ENCODE measurements at places on chromosomes 6 and 20.

DNA sequence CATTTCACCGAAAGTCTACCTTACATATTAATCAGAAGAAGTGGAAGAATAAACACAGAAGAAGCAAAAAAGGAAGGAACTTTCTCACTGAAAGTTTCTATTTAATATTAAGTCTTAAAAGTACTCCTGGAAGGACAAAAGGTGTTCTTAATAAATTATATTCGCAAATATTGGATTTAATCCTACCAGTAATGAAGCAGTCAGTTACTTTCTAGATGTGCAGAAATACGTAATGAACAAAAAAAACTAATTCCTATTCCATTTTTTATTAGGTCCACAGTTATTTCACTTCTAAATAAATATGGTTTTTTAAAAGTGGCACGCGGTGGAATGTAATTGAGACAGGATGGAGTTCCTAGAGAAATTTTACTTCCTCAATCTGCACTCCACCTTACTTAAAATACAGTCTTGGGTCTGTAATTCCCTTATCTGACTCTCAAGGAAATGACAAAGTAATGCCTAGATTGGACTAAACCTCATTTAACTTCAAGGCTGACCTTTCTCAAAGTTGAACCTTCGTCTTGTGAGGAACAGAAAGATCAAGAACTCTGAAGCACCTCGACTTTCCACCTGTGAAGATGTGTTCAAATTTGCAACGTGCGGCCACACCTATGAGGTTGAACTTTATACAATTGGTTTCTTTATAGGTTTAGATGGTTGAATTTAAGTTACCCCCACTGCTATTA is 1.1 kb upstream of the TRAM2 start:
- DNase-seq = no peak

GRCh38 chr6:71347119-71347518 is 58.5 kb downstream of the OGFRL1 start:
- no peak for DNase-seq

GRCh38 chr6:35725721-35726438 is 11.0 kb upstream of the ARMC12 start:
- DNase-seq = no peak

- no peak for DNase-seq
Measured at GRCh38 chr6:44779130-44779826, 391.8 kb downstream of the CDC5L start.

- no peak for DNase-seq
Measured at GRCh38 chr6:151294561-151295101, 54.9 kb downstream of the AKAP12 start.

- DNase-seq = peak; percentile 72
Measured at GRCh38 chr6:166308769-166309589, 787 bp upstream of the PRR18 start.

- no peak for DNase-seq
Measured at GRCh38 chr6:161660666-161661571, 387.1 kb upstream of the AGPAT4 start.

DNA sequence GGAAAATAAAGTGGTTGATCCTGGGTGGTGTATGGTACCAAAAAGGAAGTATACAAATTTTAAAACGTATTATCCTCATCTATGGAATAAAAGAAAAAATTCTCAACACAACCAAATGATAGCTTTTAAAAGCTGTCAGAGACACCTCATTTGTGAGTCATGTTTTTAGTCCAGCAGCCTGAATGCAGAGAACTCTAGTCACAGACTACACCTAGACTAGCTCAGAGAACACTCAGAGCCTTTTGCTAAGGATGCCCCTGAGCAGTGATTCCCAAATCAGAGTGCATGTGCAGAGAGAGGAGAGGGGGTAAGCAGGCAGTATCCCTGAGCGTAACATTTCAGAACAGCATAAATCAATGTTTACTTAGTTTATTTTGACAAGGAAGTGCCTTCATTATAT is 809.3 kb downstream of the HACE1 start:
- no peak for DNase-seq

GRCh38 chr6:150186129-150186898 is 43.5 kb downstream of the PPP1R14C start:
- no peak for DNase-seq

- DNase-seq = no peak
Measured at GRCh38 chr20:9114709-9115108, 45.8 kb downstream of the PLCB4 start.

- DNase-seq = no peak
Measured at GRCh38 chr20:32064667-32065066, 12.6 kb downstream of the HCK start.

DNA sequence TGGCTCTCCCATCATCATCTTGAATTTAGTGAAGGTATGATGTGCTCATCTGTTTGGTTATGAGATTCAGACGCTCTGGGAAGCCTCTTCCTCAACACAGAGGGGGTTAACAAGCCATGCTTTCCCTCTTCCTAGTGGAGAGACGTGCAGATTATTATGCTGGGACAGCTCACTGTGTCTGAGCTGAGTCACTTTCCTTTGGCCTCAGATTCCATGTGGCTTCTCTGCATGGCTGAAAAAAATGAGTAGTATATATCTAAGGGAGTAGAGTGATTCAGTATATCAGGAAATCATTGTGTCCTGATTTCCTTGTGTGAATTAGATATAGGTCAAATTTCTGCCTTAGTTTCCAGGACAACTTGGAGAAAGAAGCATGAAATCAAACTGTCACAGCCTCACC is 52.6 kb downstream of the FIG4 start:
- DNase-seq = no peak

DNA sequence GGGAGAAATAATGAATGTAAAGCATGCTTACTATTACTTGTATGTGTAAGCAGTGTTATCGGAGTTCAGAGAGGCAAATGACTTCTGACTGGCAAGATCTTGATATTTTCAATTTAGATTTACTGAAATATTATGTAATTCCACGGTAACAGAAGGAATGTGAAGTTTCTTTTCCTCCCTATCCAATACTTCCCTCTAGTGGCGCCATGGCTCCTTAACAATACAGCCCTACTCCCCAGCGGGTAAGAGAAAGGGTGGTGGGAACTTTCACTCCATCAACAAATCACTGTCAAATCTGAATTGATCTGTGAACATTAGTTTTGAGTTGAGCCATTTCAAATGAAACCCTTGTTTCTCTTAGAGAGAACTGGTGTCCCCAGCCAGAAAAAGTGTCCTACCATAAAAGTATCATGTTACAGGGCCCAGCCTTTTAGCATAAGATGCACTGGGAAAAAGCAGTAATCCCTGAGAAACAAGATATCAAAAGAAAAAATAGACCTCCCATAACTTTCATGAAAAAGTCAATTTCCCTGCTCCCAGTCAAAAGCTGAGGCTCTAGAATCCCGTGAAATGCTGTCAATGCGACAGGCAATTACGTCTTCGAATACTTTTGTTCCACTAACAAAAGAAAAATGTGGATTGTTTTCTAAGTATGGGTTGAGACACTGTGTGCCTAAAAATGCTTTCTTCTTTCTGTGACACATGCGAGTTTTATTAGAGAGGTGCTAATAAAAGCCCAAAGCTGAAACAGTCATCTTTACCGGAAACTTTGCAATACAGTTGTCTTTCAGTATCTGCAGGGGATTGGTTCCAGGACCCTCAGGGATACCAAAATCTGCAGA is 12.9 kb downstream of the COX7A2 start:
- no peak for DNase-seq

DNA sequence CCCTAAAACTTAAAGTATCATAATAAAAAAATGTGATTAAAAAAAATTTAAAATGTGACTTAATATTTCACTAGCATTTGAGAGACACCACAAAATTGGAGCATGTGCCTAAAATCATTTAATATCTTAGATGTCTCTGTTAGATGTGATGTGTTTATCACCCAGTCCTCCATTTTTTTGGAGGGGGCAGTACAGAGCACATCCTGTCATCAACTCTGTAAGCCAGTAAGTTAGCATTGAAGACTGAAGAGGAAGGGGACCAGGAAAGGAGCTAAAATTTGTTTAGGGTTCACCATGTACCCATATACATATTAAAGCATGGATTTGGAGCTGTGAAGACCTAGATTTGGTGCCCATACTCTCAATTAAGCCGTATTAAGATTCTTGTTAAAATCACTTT is 30.7 kb upstream of the ADIG start:
- no peak for DNase-seq

GRCh38 chr20:41510847-41511450 is 107.2 kb downstream of the CHD6 start:
- no peak for DNase-seq

GRCh38 chr20:33875055-33875454 is 63.9 kb downstream of the CHMP4B start:
- DNase-seq = no peak

DNA sequence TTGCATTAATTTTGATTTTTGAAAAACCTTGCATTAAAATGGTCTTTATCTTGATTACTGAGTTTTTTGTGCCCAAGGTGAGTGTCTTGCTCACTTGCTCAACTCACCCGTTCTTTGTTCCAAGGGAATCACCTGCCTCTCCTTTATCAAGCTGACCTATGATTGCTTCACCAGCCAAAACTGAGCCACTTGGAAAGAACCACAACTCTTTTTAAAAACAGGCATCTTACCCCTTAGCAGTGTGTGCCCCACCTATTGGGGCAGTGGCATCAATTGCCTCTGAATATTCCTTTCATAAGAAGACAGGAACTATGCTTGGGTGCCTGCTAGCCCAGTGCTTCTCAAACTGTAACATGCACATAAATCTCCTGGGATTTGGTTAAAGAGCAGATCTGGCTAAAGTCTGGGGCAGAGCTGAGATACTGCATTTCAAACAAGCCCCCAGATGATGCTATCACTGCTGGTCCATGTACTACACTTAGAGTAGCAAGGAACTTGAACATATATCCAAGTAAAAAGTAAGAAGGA is 3.3 kb upstream of the STK38 start:
- no peak for DNase-seq

- DNase-seq = no peak
Measured at GRCh38 chr6:116108836-116109235, 8.2 kb downstream of the NT5DC1 start.

GRCh38 chr20:58145506-58146080 is 82.9 kb downstream of the ANKRD60 start:
- no peak for DNase-seq

- DNase-seq = no peak
Measured at GRCh38 chr6:150800674-150801314, 64.7 kb upstream of the MTHFD1L start.

DNA sequence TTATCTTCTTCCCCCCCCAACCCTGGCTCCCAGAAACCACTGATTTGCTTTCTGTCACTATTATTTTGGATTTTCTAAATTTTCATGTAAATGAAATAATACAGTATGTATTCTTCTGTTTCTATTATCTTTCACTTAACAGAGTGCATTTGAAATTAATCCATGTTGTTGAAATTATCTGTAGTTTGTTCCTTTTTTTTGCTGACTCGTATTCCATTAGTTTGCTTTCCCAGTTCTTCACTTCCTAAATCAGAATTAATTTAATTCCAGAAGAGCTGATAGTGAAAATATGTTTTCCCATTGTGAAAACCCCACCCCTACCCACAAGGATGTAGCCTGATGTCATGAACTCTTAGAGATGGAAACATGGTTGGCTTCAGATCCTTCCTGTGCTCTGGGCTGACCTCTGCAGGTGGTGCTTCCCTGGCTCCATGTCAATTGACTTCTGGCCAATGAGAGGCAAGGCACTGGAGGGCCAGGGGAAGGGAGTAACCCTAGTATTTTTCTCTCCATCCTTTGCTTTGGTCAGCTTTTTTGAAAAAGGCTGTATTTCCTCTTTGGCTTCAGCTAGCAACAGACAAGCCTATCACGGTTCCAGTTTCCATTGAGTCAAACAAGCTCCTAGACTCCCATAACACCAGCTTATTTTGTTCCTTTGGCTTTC is 244.4 kb upstream of the HSF2 start:
- DNase-seq = no peak

GRCh38 chr6:132483779-132484679 is 28.9 kb downstream of the STX7 start:
- DNase-seq = peak; percentile 32

Data from NCI-H510A treated with DMSO at 0.1 percent for 48 hours (cell line).